Left forelimb (tissue), 1 donor: ENCODE measurements at places on chromosomes 1 and 21.

DNA sequence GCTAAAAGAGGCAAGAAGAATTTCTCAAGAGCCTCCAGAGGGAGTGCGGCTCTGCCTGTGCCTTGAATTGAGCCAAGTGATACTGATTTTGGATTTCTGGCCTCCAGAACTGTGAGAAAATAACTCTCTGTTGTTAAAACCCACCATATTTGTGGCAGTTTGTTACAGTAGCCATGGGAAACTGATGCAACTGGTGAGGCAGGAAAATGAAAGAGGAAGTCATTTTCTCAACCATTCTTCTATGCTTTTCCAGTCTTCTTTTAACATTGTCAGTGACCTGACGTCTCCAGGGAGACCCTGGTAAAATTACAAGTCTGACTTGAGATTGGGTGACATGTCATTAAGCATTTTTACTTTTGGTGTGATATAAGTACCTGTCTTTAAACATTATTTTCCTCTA, 5.8 kb downstream of the OR6P1 start:
- DNase-seq = no peak

GRCh38 chr1:91777630-91778300, 108.2 kb downstream of the TGFBR3 start:
- DNase-seq = no peak

DNA sequence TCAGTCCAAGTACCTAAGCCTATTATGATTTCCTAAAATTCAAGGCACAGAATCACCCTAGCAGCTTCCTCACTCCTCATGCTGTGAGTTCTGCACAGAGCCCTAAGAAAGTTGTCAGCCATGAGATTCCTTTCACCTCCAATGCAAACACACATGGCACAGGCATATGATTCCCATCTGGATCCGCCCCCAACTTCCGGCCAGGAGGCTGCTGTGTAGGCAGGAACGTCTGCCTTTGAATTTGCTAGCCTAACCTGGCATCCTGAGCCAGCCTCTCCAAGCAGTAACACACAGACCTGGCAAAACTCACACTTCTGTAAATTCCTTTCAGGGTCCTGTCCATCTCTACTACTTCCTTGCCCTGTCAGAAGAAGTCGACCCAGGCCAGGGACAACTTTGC, 521.1 kb upstream of the BEND5 start:
- DNase-seq = no peak

GRCh38 chr1:39361446-39361845, 130.0 kb upstream of the BMP8A start:
- DNase-seq = no peak

- no peak for DNase-seq
These were observed 98.2 kb upstream of the ZNHIT6 start for GRCh38 chr1:85806236-85806965.

- DNase-seq = no peak
These were observed 15.2 kb downstream of the DOP1B start for GRCh38 chr21:36171741-36172331.

DNA sequence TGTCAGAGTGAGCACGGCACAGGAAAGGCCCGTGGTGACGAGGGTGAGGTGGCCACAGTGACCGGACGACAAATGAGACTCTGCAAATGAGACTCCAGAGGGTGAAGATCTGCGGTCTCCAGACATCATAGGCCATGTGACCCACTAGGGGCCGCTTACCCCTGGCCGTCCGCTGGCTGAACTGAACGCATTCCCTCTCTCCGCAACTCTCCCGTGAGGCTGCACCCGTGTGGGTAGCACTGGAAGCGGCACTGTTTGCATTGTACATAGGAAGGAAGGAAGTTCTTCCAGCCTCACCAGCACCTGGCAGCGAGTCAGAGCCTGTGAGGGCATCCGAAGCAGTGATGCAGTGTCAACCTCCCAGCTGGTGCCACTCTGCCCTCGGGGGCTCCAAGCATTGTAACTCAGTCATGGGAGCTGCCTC, 23.6 kb upstream of the SPSB1 start:
- DNase-seq = peak; percentile 59

- no peak for DNase-seq
These were observed at the start of gene TDRD5 for GRCh38 chr1:179591592-179592580. Gene TDRD5, plus strand, starts transcription at chr1:179591832. Its CDS starts 784 bp downstream, at chr1:179592616.

- no peak for DNase-seq
These were observed 197.8 kb upstream of the TNR start for GRCh38 chr1:175941164-175941563.

DNA sequence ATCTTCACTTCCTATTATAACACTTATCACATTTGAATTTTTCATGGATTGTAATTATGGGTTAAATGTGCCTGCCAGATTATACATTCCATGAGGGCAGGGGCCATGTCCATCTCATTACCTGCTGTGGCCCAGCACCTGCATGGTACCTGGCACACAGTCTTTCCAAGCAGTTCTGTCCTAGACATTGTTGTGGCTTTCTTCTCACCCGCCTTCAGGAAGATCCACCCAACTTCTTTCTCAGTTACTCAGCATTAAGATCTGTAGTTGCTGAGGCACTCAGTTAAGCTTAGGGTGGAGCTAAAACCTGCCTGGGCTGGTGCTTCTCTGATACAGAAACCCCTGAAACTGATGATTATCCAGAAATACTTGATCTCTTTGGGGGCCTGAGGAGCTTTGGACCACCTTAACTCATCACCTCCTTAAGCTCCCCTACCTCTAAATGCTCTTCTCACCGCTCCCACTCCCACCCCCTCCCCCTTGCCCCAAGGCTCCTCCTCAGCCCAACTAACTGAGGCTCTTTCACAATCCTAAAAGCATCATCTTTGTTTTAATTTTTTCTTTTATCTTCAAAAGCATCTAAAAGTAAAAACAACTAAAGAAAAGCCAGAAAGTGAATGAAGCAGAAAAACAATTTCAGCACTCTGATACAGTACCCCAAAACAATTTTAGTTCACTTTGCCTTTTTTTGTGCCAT, 190.6 kb downstream of the FGGY start:
- no peak for DNase-seq

GRCh38 chr1:50257029-50257428, 148.3 kb downstream of the ELAVL4 start:
- no peak for DNase-seq

DNA sequence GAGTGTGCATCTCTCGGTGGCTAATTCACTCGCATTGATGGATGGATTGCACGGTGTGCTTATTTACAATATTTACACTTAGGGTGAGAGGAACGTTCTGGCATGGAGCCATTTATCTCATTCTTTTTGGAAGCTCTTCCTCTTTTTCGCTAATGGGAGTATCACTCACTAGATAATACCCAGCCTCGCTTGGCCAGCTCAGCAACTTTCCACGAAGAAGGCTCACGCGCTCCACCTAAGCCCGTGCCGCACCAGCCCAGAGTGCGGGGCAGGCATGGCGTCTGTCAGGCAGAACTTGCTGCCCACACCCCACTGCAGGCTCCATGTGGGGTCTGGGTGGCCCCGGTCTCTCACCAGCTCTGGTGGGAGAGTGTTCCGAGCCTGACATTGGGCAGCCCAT, 484.9 kb downstream of the NPHP4 start:
- no peak for DNase-seq

DNA sequence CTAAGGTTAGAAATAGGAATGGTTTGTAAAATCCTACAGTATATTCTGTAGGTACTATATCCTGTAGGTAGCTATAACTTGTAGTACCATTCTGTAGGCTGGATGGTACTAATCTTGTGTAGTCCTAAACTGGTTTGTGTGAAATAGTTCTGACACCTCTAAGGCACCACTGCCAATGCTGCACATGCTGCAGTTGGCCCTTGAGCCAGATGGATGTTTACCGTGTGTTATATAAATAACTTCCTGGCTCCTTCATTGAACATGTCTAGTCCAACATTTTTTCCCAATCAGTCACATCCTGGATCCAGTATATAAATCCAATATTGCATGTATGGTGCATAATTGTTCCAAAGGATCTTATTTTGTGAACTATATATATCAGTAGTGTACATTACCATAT, 89.5 kb upstream of the GNG4 start:
- DNase-seq = no peak

DNA sequence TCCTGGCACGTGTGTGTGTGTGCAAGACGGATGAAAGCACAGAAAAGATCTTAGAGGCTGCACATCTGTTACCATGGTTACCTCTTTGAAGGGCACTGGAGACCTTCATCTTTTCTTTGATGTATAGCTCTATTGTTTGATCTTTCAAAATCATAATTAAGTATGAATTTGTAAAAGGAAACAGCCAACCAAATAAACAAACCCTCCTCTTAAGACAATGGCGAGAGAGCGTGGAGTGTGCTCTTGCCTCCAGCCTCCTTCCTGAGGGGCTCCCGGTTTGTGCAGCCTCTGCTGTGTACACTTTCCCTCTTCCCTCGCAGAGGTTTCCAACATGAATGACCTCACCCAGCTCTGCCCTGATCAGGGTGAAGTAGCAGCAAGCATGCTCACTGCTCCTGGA, 27.9 kb downstream of the CACNA1S start:
- no peak for DNase-seq

DNA sequence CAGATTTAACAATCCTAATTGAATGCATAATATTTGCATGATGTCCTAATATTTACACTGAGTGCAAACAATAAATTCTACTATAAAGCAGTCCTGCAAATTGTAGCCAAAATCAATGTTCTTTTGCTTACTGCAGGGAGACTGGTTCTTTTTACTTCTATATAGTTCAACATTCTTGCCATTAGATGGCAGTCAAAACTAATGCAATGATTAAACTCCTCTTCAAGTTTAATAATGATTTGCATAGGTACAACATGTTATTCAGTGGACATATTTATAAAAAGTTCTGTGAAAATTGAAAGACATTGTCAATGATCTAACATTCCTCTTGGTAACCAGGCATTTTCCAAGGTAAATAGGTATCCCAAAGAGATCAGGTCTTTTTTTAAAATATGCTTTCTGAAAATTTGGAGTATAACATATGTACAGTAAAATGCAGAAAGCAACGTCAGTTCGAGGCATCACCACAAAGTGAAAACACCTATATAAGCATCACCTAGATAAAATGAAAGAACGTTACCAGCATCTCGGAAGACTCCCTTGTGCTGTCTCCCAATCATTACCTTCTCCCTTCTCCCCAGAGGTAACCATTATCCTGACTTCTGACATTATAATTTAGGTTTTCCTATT, 9.8 kb upstream of the FNBP1L start:
- no peak for DNase-seq

GRCh38 chr1:88729297-88729696, 45.2 kb downstream of the PKN2 start:
- no peak for DNase-seq

- no peak for DNase-seq
These were observed 73.5 kb upstream of the NGF start for GRCh38 chr1:115411371-115412063.

DNA sequence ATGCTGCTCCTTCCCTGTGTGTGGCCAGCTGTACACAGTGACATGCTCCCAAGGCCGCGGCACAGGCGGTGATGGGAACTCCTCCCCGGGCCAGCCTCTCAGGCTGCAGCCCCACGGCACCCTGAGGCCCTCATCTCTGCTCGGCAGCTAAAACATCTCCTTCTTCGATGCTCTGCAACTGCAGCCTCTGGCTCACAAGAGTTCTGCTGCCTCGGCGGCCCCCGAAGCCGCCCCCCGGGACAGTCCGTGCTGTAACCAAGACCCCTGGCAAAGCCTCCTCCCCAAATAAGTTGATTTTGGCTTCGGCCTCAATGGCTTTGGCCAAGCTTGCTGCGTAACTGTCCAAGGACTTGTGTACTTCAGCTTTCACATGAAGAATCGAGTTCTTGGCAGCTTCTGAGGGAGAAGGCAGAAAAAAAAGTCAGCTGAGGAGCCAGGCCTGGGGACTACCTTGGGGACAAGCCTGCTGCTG, 51.3 kb downstream of the GPR161 start:
- DNase-seq = no peak

GRCh38 chr1:201476670-201477344, 7.8 kb upstream of the PHLDA3 start:
- DNase-seq = no peak

DNA sequence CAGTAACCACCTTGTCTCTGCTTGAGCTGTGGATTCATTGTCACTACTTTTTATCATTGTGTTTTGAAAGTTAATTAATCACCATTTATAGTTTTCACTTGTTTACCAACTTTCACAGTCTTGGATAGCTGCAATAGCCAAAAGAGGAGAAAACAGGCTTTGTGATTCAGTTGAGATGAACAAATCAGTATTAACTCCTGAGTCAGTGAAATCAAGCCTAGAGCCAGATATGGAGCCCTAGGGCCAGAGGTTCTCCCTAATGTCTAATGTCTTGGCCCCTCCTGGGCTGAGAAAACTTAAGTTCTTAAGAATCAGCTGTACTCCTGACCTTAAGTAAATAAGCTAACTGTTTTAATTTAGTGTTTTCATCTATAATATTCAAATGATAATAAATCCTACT, 228.8 kb downstream of the DNM3 start:
- DNase-seq = no peak

GRCh38 chr1:230915078-230915477, 46.8 kb upstream of the C1orf198 start:
- DNase-seq = no peak

DNA sequence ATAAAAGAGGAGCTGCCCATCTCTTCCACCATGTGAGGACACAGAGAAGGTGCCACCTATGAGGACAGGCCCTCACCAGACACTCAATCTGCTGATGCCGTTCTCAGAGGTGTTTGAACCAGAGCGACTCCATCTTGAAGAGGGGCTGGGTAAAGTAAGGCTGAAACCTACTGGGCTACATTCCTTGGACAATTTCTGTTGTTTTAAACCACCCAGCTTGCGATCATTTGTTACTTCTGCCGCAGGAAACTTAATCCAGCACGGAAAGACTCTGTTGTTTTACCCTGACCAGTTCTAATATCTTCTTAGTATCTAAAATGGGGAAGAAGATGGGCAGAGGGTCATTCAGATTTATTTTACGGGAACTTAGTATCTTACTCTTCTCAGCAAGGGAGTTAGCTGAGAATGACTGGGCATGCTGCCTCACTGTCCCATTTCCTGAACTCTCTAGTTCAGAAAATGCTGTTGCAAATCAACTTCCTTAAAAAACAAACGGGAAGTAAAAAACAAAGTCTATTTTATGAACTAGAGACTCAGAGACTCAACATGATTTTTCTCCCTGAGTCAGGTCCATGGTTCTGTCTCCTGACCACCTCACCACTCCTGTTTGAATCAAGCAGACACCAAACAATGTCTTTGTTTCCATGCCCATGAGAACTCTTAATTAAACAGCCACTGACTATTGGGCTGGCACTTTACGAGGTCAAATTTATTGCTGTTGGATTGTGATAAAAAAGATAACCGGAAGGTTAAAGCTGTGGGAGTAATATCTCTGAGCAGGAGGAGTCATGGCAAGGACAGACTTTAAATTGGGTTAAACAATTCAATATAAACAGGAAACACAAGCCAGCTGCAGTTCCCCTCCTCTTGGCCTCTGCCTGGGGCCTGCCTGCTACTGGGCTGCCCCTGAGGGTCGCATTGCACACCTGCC, 23.8 kb upstream of the IFNAR1 start:
- DNase-seq = no peak

GRCh38 chr1:29601021-29601420, 364.7 kb downstream of the PTPRU start:
- DNase-seq = no peak
